Right hindlimb (tissue), 1 donor: ENCODE measurements at places on chromosomes 12 and 14.
A peak's percentile ranks its signal among the peaks of the same experiment; 100 is the strongest.

GRCh38 chr12:18992336-18992735 is 137.2 kb upstream of the PLEKHA5 start:
- DNase-seq, result no peak

GRCh38 chr12:31797230-31797872 is 68.5 kb upstream of the AMN1 start:
- DNase-seq, result no peak

DNA sequence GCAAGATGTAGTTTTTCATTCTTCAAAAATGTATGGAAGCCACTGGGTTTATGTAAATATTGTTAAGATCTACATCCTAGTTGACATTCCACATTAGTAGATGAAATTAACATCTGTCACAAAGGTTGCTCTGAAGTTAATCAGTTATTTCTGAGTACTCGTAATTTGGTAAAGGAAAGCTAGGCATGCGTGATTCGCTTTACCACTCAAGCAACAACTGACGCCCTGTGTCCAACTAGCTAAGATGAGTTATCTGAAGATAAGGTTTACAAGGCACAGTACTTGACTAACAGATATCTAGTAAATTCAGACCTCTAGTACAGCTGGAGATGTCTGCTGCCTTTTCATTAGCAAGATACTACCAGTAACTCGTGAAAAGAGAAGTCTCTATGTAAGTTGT is 14.1 kb downstream of the PRKD1 start:
- DNase-seq, result no peak

GRCh38 chr14:88842414-88842813 is 18.0 kb downstream of the TTC8 start:
- DNase-seq, result no peak

- DNase-seq, result no peak
Observed at GRCh38 chr12:45305907-45306306, 90.0 kb downstream of the ANO6 start.

- no peak for DNase-seq
Observed at GRCh38 chr12:96605684-96606083, 116.3 kb downstream of the CFAP54 start.

GRCh38 chr12:52381206-52381605 is 4.2 kb downstream of the KRT84 start:
- DNase-seq, result no peak

- DNase-seq, result peak; percentile 59
Observed at GRCh38 chr12:2053691-2054090, 904 bp downstream of the CACNA1C start.

DNA sequence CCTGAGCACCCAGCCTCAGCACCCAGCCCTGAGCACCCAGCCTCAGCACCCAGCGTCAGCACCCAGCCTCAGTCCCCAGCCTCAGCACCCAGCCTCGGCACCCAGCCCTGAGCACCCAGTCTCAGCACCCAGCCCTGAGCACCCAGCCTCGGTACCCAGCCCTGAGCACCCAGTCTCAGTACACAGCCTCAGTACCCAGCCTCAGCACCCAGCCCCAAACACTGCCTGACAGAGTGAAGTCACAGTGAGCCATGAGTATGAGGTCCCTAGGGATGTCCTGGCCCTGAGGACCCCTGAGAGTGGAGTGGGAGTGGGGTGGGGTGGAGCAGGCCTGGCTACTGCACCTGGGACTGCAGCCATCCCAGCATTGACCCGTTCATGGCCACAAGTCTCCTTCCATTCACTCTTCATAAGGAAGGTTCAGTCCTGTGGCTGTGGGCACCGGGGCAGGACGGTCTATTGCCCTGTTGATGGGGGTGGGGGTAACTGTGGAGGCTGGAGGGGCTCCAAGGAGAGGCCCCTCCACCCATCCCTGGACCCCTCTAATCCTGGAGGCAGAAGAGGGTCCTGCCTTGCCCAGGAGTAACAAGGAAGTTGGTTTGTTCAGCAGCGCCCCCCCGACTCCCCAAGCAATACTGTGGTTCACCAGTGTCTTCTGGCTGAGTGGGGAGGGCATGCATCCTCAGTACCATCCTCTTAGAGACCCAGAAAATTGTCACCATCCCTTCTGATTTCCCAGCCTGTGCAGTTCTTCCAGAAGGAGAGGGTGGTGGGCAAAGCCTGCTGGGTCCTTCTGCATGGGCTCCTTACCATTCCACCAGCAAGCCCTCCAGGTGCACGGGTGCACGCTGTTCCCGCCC is 140.5 kb downstream of the ADGRD1 start:
- peak; percentile 13 for DNase-seq

GRCh38 chr14:75242546-75243273 is 35.9 kb upstream of the FOS start:
- DNase-seq, result peak; percentile 95

- DNase-seq, result no peak
Observed at GRCh38 chr12:111784953-111785352, 18.2 kb downstream of the ALDH2 start.

GRCh38 chr14:106021832-106022231 is 495.4 kb downstream of the TMEM121 start:
- no peak for DNase-seq

- peak; percentile 47 for DNase-seq
Observed at GRCh38 chr12:119180380-119181040, 1.8 kb downstream of the HSPB8 start.

DNA sequence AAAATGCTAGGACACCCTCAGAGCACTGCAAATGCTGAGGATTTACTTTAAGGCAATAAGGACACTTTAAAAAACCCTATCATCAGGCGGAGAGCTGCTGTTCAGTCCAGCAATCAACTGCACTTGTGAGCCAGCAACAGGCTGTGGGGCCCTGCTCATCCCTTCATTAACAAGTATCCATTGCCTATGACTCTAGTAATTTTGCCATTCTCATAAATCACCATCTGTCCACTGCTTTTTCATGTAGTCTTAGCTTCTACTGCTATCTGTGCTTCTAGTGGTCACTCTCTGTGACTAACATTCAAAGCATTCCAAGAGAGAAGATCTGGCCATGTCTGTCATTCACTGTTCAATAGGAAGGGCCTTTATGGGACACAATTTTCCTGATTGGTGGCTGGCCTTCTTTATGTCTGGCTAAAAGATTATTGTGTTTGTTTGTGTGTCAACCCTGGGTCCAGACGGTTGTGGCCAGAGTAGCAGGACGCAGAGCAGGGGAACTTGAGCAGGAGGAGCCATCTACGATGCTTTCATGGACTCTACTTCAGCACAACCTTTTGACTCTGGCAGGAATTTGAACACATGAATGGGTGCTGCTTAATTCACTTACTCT is 3.6 kb upstream of the KRAS start:
- no peak for DNase-seq

GRCh38 chr12:13957576-13957975 is 23.8 kb downstream of the GRIN2B start:
- no peak for DNase-seq

GRCh38 chr12:3317841-3318501 is 173.0 kb upstream of the PRMT8 start:
- no peak for DNase-seq

DNA sequence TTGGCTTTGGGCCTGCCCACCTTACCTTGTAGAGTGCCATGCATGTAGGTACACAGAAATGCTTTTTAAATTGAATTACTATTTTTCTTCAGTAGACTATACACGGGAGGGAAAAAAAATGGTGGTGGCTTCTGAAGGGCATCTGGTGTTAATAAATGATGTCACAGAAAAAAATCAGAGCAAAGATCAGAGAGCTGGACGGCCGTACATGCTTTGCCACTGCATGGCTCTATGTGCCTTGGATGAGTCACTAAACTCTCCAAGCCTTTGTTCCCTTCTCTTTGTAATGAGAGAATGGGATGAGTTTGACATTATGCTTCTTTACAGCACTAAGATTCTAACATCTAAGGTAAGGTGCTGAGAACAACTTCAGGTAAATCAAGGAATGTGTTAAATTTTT is 376.4 kb upstream of the DDHD1 start:
- DNase-seq, result no peak

DNA sequence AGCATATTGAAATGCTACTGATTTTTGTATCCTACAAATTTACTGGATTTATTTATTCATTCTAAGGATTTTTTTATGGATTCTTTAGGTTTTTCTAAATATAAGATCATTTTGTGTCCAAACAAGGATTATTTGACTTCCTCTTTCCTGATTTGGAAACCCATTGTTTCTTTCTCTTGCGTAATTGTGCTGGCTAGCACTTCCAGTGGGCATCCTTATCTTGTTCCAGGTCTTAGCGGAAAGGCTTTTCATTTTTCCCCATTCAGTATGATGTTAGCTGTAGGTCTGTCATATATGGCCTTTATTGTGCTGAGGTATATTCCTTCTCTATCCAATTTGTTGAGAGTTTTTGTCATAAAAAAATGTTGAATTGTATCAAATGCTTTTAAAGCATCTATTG is 57.2 kb upstream of the RHOJ start:
- no peak for DNase-seq

DNA sequence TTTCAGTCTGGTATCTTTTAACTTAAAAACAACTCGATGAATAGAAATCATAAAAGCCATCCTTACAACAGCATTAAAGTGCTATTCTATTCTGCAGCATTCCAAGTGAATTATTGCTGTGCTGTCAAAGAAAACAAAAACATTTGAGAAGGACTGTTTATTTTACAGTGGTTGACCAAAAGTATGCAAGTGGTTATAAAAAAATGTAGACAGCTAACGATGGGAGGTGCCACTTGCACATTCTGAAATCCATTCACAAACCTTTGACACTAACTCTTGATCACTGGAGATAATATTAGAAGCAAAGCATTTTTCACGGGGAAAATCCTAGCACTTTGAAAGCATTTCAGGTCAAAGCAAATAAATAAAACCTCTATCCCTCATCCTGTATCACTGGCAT is 55.6 kb downstream of the HMGA2 start:
- no peak for DNase-seq

- no peak for DNase-seq
Observed at GRCh38 chr12:60265741-60266140, 669.9 kb downstream of the SLC16A7 start.

GRCh38 chr14:51650716-51651387 is 858 bp upstream of the FRMD6 start:
- DNase-seq, result no peak

- DNase-seq, result no peak
Observed at GRCh38 chr12:120710805-120711296, 593 bp downstream of the UNC119B start.

GRCh38 chr14:30994681-30995620 is 30.5 kb upstream of the AP4S1 start:
- DNase-seq, result no peak

- DNase-seq, result no peak
Observed at GRCh38 chr12:68115281-68115680, 44.3 kb downstream of the IFNG start.

DNA sequence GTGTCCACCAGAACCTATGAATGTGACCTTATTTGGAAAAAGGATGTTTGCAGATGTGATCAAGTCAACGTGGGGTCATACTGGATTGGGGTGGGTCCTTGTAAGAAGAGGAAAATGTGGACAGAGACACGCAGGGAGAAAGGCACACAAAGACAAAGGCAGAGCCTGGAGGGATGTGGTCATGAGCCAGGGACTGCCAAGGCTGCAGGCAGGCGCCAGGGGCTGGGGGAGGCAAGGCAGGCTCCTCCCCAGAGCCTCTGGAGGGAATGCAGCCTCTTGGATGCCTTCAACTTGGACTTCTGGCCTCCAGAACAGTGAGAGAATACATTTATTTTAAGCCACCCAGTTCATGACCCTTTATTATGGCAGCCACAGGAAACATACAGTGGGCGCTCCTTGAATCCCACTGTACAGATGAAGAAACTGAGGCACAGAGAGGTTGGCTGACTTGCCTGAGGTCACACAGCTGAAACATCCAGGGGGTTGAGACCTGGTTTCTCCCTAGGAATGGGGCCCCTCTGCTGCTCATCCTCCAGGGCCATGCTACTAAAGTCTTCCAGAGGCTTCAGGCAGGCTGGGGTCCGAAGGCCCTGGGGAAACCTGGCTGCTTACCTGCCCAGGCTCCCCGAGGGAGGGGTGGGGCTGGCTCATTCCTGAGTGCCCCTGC is 99.7 kb downstream of the RFLNA start:
- no peak for DNase-seq

DNA sequence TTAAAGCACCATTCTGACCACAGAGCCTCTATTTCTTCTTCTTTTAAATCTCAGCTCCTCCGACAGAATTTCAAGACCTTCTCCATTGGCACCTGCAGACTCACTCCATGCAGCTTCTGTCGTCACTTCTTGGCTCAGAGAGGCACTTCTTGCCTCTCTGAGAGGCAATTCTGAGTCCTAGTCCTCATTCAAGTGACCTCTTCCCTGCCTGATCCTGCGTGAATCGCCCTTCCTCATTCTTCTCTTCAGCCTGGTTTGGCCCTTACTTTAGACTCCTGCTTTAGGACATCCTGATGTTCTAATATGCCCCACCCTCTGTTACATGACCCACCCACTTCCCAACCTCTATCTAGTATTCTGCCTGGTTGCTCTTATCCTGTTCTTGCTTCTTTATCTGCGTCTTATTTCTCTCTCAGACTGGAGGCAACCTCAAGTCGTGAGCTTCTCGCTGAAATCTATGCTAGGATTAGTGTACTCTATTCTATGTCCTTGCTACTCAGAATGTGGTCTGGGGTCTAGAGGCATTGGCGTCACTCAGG is 55.6 kb upstream of the CISTR start:
- DNase-seq, result no peak

GRCh38 chr14:68377459-68377858 is 415.4 kb downstream of the ZFP36L1 start:
- peak; percentile 76 for DNase-seq

GRCh38 chr12:82708061-82708879 is 21.6 kb downstream of the TMTC2 start:
- DNase-seq, result peak; percentile 51

DNA sequence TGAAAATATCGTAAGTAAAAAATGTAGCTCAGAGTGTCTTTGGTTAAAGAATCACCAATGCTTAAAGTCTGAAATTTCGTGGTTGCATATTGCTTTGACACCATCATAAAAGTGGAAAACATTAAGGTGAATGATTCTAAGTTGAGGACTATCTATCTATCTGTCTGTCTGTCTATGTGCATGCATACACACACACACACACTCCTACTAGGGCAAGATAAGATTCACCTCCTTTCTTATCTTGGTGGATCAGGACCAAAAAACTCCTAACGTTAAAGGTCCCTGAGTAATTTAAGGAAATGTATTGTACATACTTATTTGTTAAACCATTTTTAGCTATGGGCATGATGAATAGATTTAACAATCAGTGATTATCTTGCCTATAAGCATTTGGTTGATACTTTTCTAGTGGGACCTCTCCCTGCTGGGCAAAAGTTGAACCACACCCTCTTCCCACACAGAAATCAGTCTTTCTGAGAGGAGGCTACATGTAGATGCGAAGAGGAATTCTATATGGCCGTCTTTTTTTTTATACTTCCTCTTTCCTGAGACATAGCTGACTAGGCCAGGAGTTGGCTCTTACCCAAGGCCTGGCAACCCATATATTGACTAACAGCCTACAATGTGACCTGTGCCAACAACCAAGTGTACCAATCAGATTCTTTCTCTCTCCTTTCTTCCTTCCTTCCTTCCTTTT is 19.3 kb upstream of the LLPH start:
- no peak for DNase-seq

DNA sequence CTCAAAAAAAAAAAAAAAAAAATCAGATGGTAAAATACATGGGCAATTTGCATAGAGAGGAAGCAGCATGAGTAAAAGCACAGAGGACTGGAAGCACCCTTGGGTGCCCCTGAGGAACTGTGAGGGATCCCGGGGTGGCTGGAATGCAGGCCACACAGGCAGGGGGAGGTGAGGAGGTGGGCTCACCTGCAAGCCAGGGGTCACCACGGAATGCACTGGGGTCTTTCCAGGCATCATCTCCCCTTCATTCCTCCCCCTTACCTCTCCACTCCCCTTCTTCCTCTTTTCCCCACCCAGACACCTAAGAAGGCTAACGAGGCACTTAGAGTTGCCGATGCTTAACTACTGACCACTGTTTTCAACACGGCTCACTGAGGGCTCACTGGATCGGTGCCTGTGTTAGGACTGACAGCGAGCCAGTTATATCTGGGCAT is 14.4 kb upstream of the HIP1R start:
- no peak for DNase-seq
